ENCODE measurements at places on chromosomes 1 and 21.

- peak; percentile 27 for DNase-seq
These were observed 2.0 kb downstream of the PIK3CD start for GRCh38 chr1:9653491-9654050.

DNA sequence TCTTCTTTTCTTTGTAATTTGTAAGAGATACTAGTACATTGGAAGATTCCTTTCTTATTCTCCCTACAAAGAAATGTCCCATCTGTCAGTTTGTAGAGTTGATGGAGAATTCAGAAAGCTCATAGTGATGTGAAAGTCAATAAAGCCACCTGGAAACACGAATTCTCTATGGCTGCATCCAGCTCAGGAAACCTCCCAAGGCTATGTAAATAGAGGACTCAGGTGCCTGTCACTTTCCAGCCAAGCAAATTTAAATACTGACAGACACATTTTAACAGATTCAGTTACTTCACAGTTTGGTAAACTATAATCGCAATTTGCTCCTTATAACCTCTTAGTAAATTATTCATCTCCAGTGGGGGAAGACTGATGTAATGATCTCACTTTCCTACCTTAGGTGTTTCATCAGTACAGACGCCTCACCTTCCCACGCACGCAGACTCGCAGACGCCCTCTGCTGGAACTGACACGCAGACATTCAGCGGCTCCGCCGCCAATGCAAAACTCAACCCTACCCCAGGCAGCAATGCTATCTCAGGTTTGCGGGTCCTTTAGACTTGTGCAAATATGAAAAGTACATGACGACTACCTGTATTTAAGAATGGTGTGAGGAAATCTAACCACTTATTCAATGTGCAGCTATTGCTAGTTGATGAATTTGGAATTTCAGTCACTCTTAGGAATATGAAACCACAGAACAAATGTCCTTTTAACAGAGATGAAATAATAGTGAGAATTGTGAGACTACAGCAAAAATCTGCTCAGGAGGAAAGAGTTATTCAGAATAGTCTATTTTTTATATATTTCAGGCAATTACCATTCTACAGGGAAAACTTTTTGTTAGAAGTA is 60.6 kb downstream of the PTPRC start:
- peak; percentile 67 for DNase-seq

- no peak for DNase-seq
These were observed 642 bp downstream of the RSRP1 start for GRCh38 chr1:25246600-25247023.

DNA sequence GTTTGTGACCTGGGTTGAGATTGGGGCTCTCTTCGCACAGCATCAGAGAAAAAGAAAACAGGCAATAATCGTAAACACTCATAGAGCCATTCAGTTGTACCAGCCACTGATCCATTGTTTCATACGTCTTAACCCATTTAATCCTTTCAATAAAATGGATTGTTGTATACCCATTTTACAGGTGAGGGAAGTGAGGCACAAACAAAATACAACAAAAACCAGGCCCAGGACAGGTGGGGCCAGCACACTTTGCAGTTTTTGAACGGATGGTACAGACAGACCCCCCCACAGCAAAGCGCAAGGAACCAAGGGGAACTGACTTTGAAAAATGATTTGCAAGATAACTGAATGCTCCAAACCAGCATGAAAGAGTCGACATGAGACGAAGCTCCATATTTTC is 4.3 kb upstream of the FHAD1 start:
- no peak for DNase-seq

- DNase-seq: no peak
These were observed 37.4 kb downstream of the ACOT11 start for GRCh38 chr1:54585181-54586066.

- no peak for DNase-seq
These were observed 11.1 kb downstream of the PTP4A2 start for GRCh38 chr1:31926853-31927660.

GRCh38 chr1:64535938-64536835 is 66.3 kb downstream of the CACHD1 start:
- no peak for DNase-seq

DNA sequence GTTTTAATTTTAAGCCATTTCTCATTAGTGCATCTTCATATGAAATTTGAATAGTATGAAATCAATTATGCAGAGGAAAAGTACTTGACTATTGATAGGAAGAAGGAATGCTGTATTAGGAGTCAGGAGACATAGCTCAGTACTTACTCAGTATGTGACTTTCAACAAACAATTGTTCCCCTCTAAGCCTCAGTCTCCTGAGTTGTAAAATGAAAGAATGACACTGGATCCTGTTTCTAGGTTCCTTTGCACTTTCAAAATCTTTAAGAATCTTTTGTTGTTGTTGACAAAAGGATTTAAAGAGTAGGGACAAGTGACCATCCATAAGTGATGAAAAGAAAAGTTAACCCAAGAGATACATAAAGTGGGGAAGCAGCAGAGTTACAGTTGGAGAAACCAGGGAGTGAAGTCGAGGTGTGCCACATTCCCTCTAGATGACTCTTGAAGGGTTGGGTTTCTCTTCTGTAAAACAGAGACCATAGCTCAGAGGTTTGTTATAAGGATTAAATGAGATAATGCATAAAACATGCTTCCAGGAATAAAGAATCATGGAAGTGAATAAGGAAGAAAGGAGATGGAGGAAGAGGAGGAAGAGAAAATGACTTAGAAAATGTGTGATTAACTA is 105.7 kb upstream of the KCNJ15 start:
- DNase-seq: no peak

DNA sequence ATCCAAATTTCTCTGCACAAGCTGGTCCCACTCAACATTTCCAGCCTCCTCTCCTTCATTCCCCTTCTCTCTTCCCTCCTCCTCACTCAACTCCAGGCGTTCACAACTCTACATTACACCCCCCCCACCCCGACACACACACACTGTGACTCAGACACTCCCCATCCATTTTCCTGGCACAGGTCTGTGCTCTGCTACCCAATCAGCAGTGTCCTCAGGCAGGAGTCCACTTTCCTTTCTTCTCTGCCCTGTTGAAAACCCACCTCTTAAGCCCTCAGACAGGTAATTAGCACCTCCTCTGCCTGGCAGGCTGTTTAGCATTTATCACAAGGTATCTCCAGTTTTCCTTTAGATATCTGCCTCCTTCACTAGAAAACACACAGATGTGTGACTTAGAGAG is 8.8 kb upstream of the LMX1A start:
- no peak for DNase-seq

- DNase-seq: no peak
These were observed 92.5 kb downstream of the RNF220 start for GRCh38 chr1:44497422-44498170.

- no peak for DNase-seq
These were observed 30.3 kb upstream of the COL6A2 start for GRCh38 chr21:46067505-46068201.

GRCh38 chr21:15743593-15743992 is 13.8 kb downstream of the USP25 start:
- no peak for DNase-seq

- DNase-seq: no peak
These were observed 37.8 kb downstream of the CDCP2 start for GRCh38 chr1:54114955-54115354.

DNA sequence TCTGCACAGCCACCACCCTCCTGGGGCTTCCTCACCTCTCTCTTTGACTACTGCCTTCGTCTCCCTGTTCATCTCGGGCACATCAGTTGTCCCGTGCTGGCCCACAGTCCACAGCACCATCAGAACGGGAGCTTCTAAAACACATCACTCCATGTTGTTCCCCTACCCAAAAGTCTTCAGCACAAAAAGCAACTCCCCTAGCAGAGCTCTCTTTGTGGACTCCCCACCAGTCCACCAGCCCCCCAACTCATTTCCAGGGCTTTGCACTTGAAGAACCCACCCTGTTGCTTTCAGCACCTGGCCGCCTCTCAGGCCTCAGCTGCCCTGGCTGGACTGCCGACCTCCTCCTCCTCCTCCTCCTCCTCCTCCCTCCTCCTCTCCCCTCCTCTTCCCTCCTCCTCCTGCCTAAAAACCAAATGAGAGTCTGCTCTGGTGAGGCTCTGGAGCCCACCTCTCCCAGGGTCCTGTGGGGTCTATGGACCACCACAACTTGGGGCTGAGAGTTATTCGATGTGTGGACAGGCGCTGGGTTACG is 251.2 kb upstream of the VAMP3 start:
- DNase-seq: no peak

GRCh38 chr21:22961258-22961657 is 1963.0 kb downstream of the NCAM2 start:
- DNase-seq: no peak

DNA sequence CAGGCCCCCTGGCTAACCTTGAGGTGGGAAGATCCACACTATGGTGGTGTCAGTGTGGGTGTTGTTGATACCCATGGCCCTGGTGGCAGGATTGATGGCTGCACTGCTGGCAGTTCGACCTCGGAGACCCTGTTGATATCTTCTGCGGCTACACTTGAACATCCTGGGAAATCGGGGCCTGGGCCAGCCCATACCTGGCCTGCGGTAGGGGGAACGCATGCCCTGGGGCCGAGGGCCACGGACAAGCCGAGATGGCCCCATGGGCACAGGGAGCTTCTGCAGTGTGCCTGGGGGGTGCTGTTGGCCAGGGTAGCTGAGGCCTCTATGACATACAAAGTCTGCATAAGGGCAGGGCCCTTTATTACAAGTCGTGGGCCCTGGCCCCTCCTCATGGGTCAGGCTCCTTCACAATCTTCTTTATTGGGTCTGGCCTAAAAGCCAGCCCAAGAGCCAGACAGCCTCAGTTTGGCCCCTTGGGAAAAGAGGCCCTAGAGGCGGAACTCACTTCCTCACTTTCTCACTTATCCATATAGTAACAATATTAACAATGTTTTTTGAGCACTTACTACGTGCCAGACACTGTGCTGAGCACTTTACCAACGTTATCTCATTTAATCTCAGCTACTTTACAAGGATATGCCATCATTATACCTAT is at the start of gene P3R3URF:
TSS of gene P3R3URF (minus strand) at position 278 of the 655 bp plus-strand sequence. CDS start at position 261, 17 bp downstream.
- DNase-seq: no peak

DNA sequence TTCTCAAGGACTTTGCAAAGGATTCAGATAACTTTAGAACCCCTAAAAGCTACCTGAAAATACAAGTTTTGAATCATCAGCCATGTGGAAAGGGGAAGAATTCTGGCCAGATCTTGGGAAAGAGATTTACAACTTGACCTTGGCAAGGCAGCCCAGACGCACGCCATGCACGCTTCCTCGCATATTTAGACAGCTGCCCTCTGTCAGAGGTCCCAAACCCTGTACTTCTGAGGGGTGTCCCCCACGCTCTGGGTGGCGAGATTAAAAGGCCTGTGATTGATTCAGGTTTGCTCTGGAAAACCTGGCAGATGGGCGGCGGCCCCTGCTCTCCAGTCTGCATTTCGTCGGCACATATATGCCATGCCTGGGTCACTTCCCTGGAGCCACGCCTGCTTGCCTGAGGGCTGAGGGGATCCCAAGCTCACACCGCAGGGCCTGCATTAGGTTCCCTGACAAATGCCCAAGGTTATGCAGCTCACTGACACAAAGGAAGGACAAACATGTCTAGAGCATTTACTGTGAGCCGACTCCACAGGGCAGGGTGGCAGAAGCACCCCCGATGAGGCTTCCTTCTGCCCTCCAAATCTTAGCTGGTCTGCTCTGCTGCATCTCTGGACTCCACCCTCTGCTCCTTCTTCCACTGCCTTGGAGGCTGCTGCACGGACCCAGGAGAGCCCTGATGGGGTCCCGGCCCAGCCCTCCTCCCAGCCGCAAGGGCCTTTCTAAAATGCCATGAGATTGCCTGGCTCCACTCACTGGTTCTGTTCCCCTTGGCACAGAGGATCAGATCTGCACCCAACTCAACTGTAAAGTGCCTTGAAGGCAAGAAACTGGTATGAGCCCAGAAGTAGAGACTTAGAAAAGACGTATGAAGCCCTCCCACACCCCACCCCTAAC is 103.9 kb downstream of the BCAR3 start:
- DNase-seq: no peak

DNA sequence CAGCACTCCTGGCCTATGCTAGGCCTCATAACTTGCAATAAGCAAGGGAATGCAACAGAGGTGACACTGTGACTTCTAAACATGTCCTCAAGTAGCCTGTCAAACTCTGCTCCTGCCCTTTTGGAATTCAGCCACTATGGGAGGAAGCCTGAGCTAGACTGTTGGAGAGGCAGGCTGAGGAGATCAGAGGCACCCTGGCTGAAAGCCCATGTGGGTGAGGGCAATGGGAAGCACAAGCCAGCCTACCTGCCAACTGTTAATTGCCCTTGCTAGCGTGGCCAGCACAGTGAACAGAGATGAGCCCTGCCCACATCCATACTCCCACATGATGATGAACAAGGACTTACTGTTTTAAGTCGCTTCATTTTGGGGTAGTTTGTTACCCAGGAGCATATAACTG is 17.7 kb downstream of the GNB1 start:
- no peak for DNase-seq

GRCh38 chr1:6129313-6129712 is 50.8 kb downstream of the CHD5 start:
- DNase-seq: no peak
